ENCODE measurements at places on chromosomes 1 and 21.

DNA sequence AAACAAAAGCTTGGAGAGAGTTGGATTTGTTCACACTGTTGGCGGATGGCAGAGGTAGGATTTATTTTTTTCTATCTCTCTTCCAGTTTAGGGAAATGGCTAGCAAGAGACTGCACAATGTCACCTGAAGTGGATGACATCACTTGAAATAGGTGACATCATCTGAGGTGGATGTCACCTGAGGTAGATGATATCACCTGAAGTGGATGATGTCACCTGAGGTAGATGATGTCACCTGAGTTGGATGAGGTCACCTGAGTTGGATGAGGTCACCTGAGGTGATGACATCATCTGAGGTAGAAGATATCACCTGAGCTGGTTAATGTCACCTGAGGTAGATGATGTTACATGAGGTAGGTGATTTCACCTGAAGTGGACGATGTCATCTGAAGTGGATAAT is 413.4 kb downstream of the DSCAM start:
- DNase-seq: no peak

- no peak for DNase-seq
These were observed 78.8 kb downstream of the EPHB2 start for GRCh38 chr1:22789356-22789994.

DNA sequence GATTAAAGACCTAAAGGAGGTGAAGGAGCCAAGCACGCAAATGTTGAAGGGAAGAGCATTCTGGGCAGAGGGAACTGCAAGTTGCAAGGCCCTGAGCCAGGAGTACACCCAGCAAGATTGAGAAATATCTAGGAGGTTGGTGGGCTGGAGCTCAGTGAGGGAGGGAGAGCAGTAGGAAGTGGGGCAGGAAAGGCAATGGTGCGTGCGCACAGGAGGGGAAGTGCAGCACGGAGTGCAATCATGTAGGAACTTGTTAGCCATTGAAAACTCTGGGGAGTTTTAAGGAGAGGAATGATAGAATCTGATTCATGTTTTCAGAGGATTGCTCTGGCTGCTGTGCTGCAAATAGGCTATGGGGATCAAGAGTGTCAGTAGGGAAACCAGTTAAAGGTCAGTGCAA is 13.2 kb upstream of the IGSF3 start:
- no peak for DNase-seq

GRCh38 chr1:110584045-110584444 is 22.1 kb downstream of the KCNA2 start:
- DNase-seq: no peak

DNA sequence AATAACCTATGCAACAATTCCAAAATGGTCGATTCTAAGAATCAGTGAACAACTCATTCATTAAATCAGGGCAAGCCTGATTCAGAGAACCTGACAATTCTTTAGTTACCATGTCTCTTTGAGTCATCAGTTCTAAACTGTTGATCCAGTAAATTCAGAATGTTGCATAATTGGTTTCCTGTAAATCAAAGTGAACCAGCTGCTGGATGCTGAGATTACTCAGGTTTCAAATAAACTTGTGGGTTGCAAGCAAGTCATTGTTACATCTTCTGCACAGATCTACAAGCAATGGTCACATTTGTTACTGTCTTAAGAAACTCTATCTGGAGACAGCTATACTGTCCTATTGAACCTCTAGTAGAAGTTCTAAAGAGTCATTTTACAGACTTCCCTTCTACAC is 16.5 kb downstream of the PLA2G2D start:
- peak; percentile 35 for DNase-seq

DNA sequence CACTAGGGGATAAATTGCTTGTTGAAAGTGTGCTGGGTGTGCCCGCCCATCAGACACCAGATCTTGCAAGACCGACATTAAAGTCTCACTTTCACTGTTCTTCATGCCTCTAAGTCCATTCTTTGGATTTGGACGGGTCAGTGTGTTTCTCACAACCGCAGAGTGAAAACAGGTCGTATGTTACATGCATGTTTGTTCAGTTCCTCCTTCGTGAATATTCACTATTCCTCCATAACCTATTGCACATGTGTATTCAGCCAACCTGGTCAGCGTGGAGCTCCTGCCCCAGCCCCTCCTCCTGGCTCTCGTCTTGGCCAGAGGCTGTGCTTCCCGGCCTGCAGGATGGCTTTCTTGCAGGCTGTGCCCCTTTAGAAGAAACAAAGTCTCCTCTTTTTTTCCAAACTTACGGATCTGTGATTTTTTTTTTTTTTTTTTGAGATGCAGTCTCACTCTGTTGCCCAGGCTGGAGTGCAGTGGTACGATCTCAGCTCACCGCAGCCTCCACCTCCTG is 2.2 kb upstream of the KRTAP10-6 start:
- DNase-seq: no peak

DNA sequence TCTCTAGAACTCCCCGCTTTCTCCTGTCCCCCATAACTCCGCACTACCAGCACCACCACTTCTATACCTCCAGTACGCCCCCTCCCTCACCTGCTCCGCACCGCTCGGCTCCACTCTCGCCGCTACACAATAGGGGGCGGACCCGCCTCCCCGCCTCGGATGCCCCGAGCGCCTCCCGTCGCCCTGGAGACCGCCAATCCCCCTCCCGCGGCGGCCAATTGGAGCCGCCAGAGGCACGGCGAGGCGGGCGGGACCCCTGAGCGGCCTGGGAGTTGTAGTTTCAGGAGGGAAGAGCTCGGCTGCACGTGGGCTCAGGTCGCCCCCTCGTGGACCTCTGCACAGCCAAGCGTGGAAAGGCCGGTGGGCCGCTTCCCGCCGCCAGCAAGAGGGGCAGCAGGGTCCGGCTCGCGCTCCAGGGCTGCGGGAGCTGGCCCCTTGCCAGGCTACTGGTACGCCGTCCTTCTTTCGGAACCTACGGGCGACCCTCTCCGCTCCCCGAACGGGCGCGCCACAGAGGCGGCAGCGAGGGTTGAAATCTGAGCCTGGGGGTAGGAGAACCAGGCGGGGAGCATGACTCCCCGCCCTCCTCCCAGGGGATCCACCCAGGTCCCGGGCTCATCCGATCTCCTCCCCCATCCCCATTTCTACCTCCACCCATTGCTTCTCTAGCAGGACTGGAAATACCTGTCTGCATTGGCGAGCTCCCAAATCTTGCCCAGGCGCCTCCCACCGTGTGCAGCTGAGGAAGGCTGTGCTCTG is at the start of gene IGSF9:
IGSF9 (minus strand) TSS at position 131 of the 759 bp plus-strand sequence. CDS start 2,159 bp downstream, outside the sequence.
- no peak for DNase-seq

DNA sequence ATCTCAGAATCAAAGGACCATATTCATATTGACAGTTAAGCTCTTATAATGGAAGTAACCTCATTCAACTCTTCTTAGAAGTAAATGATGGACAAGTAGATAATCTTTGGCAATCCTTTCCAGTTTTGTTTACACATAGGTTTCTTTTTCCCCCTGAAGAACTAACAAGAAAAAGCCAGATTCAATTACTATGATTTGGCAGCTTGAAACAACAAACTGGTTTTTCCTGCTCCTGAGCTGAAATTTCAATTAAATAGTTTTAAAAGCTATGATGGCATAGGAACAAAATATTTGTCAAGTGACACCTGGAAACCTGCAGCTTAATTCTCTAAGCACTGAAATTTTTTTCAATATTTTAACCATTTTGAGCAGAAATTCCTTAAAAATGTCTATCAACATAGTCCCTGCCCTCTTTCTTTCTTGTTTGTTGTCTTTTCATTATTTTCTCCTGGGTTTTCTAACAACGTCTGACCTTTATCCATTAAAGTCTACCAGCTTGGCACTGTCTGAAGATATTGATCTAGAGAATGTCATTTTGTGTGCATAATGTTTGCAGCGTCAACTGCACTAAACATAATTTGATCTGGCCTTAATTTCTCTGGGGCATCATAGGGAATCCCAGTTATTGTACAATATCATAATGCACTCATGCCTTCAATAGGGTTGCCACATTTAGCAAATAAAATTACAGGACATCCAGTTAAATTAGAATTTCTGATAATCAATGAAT is 4.0 kb upstream of the SLC35A3 start:
- no peak for DNase-seq

- DNase-seq: no peak
These were observed 2.7 kb downstream of the MIA3 start for GRCh38 chr1:222620566-222620965.

- no peak for DNase-seq
These were observed at the start of gene CLEC20A for GRCh38 chr1:178496410-178497135. TSS of gene CLEC20A (minus strand) at chr1:178496964. CDS start at chr1:178496939, 25 bp downstream.

GRCh38 chr1:206963119-206963712 is 7.0 kb downstream of the FCAMR start:
- DNase-seq: no peak

- no peak for DNase-seq
These were observed 78.9 kb downstream of the UBE2U start for GRCh38 chr1:64282351-64282750.

- no peak for DNase-seq
These were observed 52.7 kb upstream of the EIF4G3 start for GRCh38 chr1:21229246-21230000.

- DNase-seq: no peak
These were observed 67.1 kb upstream of the FAM78B start for GRCh38 chr1:166233750-166234366.

DNA sequence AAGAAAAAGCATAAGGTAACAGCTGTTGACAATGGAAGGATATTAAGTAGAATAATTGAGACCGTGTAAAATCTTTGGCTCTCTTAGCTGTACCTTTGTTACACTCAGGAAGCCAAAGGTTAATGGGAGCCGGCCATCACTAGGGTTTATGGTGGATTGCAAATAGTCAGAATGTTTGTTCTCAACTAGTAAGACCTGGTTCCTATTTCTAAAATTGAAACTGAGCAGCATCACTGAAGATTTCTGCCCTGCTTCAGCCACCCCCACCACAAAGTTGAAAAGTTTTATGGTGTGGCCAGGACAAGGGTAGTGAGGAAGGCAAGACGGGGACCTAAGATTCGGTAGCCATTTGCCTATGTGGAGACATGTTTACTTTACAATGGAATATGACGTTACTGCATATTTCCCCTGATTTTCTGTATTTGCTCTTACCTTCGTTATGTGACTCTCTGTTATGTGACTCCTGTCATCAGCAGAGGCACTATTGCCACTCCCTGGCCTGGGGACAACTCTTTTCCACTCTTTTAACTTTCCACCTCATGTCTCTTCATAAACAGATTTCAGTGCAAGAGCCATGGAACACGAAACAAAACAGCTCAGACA is 41.4 kb upstream of the KIF1B start:
- no peak for DNase-seq

DNA sequence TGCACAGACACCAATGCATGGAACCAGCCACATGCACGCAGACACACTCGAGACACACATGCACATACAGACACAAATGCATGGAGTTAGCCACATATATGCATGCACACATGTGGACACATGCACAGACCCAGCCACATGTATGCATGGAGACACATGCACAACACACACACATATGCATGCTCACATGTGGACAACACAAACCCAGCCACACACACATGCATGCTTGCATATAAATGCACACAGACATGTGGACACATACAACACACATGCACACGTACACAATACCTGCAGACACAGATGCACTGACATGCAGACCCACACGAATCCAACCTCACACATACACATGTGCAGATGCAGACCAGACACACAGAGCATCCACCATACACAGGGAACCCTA is 31.1 kb downstream of the WNT9A start:
- no peak for DNase-seq
